Naive B cell (primary cell): ENCODE measurements at places on chromosomes 11 and 22.

DNA sequence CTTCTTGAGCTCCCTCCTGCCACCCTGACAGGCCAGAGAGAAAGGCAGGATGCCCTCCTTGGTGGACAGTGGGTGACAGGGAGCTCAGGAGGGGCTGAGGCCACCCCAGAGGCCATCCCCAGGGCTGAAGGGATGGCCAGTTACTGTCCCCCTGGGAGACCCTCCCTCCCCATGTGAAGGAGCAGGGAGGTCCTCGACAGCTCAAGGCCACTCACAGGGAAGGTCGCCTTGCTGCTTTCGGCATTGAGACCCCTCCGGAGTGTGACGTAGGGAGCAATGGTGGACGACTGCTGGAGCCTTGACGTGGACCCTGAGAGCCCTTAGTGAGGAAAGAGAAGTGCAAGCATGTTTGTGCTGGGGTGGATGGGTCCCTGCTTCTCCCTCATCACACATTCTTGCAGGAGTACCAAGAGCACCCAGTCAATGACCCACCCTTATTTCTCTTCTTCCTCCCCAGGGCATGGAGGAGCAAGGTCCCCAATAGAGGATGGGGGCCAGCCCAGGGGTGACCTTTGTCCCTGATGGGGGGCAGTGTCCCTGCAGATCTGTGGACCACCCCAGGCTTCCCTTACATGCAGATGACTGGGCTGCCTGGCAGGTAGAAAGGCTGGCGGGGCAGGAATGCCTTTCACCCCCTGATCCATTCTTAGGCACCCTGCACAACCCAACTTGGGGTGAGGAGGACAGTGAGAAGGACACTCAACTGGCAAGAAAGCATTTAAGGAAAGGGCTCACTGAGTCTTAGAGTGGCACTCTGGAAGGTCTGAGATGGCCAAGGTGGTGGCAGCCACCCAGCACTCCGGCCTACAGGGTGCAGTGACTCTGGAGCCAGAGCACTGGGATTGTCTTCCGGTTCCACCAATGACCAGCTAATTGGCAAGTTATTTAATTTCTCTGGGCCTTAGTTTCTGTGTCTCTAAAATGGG lies 51.4 kb downstream of the C11orf58 start:
- DNase-seq, result no peak

- DNase-seq, result no peak
These were observed 186.5 kb downstream of the SNX19 start for GRCh38 chr11:130729678-130730300.

DNA sequence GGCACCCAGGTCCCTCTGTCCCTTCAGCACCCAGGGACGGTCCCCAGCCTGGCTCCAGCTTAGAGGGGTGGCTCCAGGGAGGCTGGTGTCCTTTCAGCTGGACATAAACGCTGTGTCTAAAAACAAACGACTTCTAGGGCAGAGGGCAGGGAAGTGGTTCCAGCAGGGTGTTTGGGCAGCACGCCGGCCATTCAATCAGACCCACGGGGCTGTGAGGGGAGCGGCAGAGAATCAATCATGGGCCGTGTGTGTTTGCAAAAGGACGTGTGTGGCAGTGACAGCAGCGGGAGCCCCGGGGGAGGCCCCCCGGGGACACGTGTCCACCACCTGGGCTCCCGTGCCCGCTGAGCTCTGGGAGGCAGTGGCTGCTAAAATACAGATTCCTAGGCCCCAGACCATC lies 127.7 kb downstream of the MN1 start:
- no peak for DNase-seq

DNA sequence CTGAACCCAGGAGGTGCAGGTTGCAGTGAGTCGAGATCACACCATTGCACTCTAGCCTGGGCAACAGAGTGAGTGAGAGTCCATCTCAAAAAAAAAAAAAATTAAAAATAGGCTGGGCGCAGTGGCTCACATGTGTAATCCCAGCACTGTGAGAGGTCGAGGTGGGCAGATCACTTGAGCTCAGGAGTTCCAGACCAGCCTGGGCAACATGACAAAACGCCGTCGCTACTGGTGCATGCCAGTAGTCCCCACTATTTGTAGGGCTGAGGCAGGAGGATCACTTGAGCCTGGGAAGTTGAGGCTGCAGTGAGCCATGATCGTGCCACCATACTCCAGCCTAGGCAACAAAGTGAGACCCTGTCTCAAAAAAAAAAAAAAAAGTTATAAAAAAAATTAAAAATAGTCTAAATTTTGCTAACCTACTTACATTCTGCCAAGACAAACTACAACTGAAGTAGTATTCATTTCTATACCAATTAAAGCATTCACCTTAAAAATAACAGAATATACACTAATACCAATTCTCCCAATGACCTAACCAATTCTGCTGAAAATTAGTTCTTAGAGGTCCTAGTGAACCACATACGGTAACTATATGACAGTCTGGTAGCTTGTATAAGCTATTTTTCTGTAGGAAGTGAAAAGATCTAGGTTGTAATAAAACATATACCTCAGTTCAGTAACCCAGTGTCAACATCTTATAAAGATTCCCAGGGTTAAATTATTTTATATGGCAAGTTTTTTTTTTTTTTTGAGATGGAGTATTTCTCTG lies 7.1 kb downstream of the DDX6 start:
- DNase-seq, result no peak

DNA sequence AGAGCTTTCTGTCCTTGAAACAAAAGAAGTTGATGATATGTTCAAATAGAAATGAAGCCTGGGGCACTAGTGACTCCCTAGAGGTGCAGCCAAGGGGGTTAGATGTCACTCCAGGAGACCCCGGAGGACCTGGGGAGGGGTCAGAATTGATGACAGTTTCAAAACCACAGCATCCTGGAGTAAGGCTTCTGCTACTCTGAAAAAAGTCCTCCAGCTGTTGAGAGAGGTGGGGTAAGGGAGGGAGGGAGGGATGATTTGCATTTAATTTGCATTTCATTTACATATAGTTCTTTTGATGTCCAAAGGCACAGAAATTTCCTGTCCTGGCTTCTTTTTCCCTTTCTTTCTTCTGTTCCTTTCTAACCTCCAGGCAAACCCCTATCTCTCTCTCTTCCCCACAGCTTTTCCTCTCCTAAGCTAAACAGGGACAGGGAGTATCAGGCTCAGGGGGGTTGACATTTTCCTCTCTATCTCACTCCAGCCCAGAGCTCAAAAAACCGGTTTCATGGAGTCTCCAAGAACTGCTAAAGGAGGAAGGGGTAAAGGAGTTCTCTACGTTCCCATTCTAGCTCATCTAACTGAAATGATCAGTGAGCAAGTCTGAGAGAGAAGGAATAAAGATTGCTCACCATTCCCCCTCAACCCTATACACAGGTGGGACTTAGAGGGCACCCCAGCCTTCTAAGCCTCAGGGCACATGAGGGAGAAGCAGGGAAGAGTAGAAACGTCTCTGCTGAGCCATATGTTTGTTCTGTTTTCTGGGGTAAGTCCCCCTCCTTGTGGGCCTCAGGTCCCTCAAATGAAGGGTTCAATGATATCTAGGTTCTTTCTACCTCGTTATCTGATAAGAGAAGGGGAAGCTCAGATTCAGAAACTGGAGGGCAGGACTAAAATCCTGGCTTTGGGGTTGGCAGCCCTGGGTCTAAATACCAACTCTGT lies 3.5 kb upstream of the POU2F3 start:
- DNase-seq, result no peak

GRCh38 chr11:113934761-113935160 lies 30.2 kb downstream of the HTR3B start:
- no peak for DNase-seq

DNA sequence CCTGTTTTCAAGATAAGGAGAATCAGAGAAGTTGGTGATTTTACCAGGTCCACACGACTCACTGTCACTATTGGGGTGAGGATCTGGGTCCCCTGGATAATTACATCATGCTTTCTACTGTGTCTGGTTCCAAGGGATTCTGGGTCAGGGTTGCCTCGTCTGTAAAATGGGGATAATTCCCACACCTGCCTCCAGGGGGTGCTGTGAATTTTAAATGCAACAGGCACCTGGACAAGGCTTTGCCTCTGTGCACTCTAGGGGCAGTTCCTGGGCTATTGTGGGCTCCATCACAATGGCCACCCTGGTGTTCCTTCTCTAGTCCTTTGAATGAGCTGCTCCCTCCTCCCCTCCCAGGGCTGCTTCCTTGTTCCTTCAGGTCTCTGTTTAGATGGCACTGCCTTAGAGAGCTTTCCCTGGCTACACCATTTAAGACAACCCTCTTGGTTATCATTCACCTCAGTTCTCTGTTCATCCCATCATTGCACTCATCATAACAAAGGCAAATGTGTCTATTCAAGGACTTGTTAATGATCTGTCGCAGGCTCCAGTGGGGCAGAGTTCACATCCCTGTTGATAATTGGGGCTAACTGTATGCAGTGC lies 178.6 kb downstream of the MIAT start:
- peak; percentile 8 for DNase-seq

DNA sequence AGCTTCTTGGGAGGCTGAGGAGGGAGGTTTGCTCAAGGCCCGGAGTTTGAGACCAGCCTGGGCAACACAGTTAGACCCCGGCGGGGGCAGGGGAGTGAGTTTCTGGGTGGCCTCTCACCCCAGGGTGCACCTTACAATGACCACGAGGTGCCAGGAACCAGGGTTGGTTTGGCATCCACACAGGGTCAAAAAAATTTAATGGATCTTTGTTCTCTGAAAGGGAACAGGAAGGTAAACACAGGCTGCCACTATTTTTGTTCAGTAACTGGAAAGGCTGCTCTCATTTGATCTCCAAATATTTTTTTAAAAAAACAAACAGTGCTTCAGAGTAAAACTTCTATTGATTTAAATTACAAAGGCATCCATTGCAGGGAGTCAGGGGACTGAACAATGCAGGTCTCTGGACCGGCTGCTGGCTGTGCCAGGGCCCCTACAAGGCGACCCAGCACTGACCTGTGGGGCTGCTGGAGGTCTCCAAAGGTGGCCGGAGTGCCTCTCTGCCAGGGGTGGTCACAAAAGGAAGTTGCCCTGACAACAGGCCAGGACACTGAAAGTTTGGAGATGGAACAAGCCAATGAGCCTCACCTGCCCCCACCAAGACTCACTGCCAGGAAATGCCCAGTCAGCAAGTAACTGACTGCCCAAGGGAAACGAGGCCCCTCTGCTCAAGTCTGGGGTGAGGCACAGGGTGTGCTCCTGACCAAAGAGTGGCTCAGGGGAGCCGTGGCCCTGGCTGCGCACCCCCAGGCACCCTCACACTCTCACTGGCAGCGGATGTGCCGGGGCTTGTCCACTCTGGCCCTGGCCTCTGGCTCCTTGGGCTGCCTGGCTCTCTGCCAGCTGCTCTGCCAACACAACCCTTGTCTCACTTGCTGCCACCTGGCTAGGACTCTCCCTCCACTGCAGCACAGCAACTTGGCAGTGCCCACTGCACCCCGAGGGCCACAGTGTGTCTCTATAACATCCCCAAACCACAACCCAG lies 51.8 kb downstream of the ARFGAP3 start:
- no peak for DNase-seq

GRCh38 chr11:68677432-68677831 lies 6.9 kb upstream of the GAL start:
- DNase-seq, result no peak

DNA sequence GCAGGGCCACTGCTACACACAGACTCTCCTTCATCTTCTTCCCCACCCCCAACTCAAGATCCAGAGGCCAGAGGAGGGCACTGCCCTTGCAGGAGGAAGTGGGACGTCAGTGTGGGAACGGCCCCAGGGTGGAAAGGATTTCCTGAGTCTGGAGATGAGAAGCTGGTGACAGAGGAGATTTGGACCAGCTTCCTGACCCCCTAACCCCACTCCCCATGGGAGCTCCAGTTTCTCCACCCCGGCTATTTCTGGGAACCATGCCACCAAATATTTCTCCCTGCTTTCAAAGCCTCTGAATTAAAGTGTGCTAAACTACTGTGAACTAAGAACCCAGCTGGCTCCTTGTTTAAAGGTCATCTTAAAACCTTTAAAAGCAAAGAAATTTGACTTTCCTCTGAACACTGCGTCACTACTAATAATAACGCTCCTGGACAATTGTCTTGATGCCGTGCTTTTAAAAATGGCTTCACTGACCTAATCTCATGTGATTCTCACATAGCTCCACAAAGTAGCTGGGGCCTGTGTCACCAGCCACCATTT lies 46.6 kb downstream of the CWC15 start:
- DNase-seq, result no peak

DNA sequence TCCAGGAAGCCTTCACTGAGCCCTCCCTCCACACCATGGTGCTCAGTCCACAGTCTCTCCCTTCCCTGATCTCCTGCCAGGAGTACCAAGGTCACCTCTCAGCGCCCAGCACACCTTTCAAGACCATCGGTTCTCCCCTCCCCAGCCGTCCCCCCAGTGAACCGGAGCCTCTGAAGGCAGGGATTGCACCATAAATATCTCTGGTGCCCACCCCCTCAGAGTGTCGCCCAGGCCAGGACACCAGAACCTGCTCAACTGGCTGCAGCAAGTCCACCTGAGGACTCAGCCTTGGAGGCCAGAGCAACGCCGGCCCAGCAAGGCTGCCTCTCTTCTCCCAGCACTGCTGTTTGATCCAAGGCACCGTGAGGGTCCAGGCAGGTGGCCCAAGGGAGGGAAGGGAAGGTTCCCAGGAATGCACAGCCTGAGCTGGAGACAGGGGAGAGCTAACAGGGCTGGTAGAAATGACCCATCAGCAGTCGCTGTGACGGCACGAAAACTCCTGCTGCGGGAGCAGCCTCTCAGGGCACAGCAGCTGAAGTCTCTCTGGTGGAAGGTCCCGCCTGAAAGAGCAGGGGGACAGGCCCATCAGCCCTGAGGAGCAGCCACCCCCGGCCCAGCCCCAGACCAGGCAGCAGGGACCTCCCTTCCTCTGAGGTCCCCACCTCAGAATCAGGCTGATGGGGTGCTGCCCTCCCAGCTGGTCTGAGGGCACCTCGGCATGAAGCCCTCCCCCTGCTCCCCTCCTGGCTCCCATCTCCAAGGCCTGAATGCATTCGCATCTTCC lies 80.3 kb downstream of the BUD13 start:
- no peak for DNase-seq

DNA sequence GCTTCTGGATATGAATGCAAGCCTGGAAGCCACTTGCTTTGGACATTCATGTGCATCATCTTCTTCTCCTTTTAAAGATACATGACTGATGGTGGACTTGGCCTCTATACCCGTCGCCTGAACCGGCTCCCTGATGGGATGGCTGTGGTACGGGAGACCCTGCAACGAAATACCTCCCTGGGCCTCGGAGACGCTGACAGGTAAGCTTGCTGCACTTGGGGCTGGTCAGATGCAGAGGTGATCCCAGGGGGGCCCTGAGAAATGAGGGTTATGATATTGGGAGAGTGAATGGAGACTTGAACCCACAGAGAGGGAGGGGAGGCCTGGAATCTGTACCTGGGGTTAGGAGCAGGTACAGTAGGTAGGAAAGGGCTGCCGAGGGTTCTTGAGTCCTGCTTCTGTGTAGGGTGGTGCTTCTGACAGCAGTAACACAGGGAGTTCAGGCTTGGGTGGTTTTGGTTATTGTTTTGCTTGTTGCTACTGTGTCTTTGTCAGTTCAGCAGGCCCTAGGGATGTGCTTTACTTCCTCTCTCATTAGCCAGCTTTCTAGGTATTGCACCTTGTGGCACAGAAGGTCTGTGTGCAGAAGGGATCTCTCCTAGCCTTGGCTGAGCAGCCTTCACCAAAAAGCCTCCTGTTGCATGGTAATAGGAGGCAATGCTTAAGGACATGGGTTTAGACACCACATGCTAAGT lies 176.1 kb downstream of the DBX1 start:
- DNase-seq, result peak; percentile 47

GRCh38 chr11:27187075-27187847 lies 146.6 kb downstream of the BBOX1 start:
- DNase-seq, result no peak

GRCh38 chr11:85953491-85954143 lies 98.4 kb downstream of the CCDC83 start:
- DNase-seq, result no peak
